Ammon's horn (tissue), 1 donor: ENCODE measurements at places on chromosomes 3 and 15.

DNA sequence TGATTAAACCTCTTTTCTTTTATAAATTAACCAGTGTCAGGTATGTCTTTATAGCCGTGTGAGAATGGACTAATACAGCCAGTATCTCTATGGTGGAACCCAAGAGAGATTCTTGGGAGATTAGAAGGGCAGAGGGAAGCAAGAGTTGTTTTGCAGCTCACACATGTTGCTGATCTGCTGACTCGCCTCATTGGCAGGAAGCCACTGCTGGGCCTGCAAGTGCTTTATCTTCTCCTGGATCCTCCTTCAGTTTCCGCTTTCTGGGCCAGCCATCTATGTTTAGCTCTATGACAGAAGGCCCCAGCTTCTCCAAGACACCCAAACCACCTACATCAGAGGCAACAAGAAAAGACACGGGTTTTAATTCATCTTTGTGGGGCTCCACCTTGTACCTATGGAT is 23.4 kb upstream of the GALNT15 start:
- peak; percentile 74 for DNase-seq

GRCh38 chr3:125187599-125187910 is 25.0 kb downstream of the SLC12A8 start:
- DNase-seq: no peak

- no peak for DNase-seq
These were observed 17.5 kb downstream of the STAC start for GRCh38 chr3:36397841-36398240.

DNA sequence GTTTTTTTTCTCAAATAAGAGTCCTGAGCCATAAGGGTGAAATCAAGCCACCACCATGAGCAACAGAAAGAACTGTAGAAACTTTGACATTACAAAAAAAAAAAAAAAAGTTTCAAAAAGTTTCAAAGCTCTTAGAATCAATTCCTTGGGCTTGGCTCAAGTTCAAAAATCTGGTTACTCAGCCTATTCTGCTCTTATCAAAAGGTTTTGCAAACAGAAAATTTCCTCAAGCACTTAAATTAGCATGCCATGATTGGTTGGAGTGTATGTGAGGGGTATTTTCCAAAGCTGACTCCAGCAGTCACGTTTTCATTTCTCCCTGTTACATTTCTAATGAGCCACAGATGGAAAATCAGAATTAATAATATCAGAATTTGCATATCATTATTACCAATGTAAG is 12.1 kb upstream of the PEX5L start:
- no peak for DNase-seq
